ENCODE measurements at places on chromosomes 4 and X.

- DNase-seq, result no peak
These were observed 96.4 kb downstream of the ATP8A1 start for GRCh38 chr4:42560467-42560861.

GRCh38 chr4:119189638-119190037 lies 22.9 kb upstream of the USP53 start:
- no peak for DNase-seq

DNA sequence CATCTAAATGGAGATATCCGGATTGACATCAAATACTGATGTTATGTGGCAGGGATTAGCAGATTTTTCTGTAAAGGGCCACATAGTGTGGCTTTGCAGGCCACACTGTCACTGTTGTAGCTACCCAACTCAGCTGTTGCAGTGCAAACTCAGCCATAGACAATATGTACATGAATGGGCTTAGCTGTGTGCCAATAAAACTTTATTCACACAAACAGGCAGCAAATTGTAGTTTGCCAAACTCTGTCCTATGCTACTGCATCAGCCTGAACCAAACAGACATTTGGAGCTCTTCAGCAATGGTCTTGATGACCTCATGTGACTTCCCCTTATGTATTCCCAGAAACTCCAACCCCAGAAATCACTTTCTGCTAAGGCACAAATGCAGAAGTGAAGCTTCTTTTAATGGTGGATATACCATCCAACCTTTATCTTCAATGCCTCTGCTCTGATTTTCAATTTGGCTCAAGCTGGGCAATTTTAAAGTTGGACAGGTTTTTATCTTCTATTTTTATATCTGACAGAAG lies 18.4 kb upstream of the TRPC5OS start:
- no peak for DNase-seq

DNA sequence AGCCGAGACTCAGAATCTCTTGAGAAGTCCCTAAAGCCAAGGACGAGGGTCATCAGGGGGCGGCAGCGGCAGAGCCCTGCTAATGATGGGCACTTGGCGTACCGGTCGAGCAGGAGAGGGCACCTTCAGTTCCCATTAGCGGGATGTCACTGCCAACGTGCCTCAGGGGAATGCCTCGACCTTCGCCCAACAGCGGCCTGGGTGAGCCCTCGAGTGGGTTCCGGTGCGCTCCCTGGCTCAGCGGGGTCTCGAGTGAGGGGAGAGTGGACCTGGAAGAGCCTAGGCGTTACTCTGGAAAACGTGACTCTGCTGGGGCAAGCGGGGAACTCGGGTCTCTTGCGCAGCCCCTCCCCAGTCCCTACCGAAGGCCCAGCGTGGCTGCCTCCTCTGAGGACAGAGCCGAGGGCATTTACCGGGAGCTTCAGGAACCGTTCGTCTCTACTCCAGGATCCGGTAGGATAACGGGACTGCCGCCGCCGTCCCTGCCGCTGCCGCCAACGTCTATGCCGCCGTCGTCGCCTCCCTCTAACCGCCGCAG lies 36.9 kb downstream of the PGRMC1 start:
- DNase-seq, result no peak

GRCh38 chr4:87543835-87544461 lies 14.8 kb upstream of the SPARCL1 start:
- DNase-seq, result no peak

GRCh38 chrX:130529531-130529930 lies 127.7 kb downstream of the RBMX2 start:
- no peak for DNase-seq

DNA sequence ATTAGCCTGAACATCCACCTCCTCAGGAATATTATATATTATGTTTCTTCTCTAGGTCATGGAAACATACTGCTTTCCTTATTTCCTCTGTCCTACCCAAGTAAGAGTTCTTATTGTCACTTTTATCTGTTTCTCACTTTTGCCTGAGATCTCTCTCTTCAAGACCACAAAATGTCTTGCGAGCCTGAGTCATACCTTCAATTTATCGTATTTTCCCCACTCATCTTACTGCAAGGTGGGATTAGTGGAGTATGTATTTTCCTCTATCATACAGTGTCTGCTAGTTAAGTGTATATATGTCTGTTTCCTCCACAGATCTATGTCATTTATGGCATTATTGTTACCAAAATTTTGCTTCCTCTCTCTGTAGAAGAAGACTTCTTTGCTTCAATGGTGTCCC lies 124.5 kb downstream of the EIF4E start:
- no peak for DNase-seq

DNA sequence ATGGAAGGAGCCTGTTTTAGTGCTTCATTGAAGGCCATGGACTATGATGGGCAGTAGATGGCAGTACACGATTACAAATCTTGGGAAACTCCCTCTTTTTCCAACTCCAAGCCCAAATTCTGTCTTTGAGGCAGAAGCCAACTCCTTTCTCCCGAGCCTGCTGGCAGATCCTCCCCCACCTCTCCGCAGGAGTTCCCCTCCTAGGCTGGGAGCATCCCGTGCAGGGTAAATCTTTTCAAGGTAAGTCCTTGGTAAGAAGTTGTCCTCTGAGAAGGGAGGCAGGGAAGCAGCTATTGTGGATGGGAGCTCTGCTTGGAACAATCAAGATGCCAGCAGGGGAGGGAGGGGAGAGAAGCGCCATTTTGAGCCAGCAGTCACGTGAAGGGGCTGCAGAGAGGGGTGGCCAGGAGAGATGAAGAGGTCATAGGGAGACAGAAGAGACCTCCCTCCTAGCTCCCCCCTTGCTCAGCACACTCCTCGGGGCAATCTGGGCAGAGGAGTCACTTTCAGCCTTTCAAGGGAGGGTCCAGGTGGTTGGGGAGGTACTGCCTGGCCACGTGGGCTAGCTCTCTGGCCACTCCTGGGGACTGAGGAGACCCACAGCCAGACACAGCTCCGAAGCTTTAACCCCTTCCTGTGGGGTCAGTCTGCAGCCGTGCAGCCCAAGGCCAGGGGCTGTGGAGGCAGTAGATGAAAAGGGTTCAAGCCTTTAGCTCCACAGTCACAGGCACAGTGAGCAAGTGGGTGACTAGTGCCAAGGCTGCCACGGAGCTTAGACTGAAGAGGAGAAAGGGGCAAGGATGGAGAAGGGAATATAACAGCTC lies 9.6 kb downstream of the CC2D2A start:
- peak; percentile 80 for DNase-seq

- no peak for DNase-seq
These were observed 443.2 kb upstream of the FGF16 start for GRCh38 chrX:77003956-77004355.

DNA sequence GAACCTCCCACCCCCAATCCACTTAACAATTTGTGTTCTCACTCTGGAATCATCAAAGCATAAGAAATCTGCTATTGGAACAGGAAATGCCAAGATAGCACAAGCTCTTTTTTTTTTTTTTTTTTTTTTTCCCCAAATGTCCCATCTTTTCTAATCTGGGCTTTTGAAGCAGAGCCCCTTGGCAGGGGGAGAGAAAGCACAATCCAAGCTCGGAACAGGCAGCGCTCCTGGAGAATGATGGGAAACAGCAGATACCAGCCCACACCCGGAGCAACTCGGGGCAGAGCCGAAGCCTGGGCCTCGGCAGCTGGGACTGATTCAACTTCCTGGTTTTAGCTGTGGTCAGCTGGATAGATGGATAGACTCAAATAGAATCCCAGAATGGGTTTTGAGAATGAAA lies 235.1 kb downstream of the QDPR start:
- no peak for DNase-seq

DNA sequence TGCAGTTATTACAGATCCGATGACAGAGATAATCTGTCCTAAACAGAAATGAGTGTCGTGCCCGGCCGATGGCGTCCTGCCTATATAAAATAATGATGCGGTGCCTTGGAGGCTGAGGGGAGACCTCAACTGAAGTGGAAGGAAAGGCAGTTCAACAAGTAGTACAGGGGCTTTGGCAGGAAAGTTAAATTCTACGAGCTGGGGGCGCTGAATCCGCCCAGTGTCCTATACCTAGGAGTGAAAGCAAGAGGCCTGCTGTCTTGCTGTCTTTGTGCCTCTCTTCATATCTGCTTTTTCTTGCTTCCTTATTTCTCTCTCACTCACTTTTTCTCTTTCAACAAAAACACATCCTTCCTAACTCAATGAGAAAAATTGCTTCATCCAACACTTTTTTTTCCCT lies 82.2 kb upstream of the PRPS2 start:
- DNase-seq, result no peak

GRCh38 chr4:140875746-140876452 lies 119.7 kb upstream of the TBC1D9 start:
- DNase-seq, result no peak

- DNase-seq, result no peak
These were observed 32.1 kb upstream of the GLRA2 start for GRCh38 chrX:14497184-14497666.

DNA sequence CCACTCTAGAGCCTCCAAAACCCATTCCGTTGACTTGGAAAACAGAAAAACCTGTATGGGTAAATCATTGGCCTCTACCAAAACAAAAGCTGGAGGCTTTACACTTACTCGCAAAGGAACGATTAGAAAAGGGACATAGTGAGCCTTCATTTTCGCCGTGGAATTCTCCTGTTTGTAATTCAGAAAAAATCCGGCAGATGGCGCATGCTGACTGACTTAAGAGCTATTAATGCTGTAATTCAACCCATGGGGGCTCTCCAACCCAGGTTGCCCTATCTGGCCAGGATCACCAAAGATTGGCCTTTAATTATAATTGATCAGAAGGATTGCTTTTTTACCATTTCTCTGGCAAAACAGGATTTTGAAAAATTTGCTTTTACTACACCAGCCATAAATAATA lies 60.8 kb downstream of the ZNF732 start:
- peak; percentile 22 for DNase-seq

- no peak for DNase-seq
These were observed 11.8 kb downstream of the GAB1 start for GRCh38 chr4:143348233-143349077.

- no peak for DNase-seq
These were observed 3.9 kb upstream of the CHRNA9 start for GRCh38 chr4:40331101-40331745.

GRCh38 chr4:18007625-18008024 lies 13.9 kb downstream of the LCORL start:
- no peak for DNase-seq

GRCh38 chr4:7021355-7021754 lies 21.8 kb upstream of the TADA2B start:
- no peak for DNase-seq

GRCh38 chrX:136162827-136163570 lies 15.7 kb downstream of the FHL1 start:
- DNase-seq, result no peak

DNA sequence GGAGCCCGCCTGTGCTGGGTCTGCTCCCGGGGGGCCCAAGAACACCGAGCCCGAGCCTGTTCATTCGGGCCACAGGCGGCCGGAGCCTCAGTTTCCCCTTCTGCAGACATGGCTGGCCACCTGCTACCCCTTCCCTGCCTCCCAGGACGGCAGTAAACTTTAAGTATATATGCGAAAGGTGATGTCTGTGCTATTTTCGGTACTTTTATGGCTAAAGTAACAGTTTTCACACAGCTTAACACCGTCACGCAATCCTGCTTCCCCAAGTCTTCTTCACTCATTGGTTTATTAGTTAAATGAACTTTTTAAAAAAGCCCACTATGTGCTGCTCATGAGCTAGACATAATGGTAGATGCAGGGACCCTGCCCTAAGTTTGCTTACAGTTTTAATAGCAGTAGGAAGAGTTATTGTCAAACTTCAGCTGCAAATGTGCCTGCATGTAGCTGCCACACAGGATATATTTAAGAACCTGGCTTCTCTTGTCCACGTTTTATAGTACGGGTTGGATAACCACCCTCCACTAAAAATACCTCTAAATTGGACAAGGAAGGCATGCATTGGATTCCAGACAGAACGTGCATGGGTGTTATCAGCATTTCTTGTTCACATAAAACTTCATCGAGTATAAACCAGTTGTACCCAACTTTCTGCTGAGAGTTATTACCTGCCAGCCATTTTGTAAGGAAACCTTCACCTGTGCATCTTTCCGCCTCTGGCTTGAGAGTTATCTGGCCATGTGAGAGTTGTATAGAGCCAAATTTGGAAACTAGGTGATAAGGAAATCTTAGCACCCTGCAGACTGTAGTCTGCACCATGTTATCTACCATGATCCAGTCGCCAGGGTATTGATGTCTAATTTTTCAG lies 741 bp downstream of the ANAPC4 start:
- no peak for DNase-seq

DNA sequence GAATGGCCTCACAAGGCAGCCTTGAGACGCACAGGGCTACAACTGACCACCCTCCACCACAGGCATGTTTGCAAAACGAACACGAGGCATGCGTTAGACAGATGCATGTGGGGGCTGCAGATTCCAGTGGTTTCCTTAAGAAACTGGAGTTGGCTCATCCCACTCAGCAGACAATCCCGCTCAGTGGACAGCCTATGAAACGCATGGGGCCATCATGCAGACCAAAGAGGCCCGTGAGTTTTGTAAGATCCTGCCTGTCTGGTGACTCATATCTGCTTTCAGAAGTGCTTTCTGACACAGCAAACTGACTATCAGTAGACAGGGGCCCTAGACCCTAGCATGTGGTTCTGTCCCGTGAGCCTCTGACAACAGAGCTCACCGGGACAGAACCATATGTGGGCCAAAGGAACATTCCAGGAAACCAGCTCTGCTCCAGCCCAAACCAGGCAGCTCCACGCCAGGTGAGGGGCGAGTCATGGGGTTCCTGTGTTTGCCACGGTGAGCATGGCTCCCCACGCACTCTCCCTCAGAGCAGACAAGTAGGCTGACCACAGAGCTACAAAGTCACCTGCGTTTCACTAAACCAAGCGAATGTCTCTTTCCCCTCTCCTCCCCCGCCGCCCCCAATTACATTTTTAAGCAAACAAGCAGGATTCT lies 74.4 kb downstream of the MTMR1 start:
- DNase-seq, result no peak

DNA sequence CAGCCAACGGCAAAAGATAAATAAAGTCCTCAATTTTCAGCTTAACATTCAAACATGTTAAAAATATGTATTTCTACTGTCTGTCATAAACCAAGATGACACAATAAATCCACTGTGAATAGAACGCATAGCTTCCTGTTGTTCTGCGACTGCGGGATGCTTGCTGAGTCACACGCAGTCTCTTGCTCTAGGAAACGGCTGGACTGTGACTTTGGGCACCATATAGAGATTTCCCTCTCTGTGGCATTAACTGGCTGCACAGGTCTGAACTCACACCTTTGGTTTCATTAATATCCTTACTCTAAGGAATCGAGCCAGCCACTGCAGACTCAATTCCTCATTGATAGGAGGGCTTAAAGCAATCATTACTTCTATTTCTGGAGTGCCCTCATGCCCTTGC lies 8.4 kb downstream of the BEND4 start:
- no peak for DNase-seq

GRCh38 chr4:62130230-62130629 lies 930.1 kb downstream of the ADGRL3 start:
- no peak for DNase-seq

- DNase-seq, result no peak
These were observed 6.7 kb upstream of the WAS start for GRCh38 chrX:48676893-48677270.

DNA sequence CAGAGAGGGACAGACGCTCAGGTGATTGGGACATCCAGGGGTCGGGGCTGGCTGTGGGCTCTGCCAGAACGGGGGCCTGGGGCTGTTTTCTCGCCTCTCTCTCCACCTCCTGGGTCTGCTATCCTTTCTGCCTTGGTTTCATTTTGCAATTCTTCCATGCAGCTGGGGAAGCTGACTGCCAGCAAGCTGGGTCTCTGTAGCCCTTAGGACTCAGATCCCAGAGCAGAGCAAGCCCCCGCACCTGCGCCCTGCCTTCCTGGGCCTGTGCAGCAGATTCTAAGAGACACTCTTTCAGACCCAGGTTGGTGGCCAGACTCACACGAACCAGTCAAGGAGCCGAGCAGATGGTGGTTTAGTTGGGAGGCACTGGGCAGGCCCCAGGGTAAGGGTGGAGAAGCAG lies 59.1 kb upstream of the GRPEL1 start:
- no peak for DNase-seq

- DNase-seq, result no peak
These were observed 84.2 kb downstream of the GPR143 start for GRCh38 chrX:9681422-9681821.
